AG04450 (cell line): ENCODE measurements at places on chromosomes 7 and 10.

- no peak for DNase-seq
Observed at GRCh38 chr7:115816318-115816974, 214.1 kb downstream of the TFEC start.

- DNase-seq: no peak
Observed at GRCh38 chr7:90181485-90181884, 27.2 kb downstream of the STEAP1 start.

DNA sequence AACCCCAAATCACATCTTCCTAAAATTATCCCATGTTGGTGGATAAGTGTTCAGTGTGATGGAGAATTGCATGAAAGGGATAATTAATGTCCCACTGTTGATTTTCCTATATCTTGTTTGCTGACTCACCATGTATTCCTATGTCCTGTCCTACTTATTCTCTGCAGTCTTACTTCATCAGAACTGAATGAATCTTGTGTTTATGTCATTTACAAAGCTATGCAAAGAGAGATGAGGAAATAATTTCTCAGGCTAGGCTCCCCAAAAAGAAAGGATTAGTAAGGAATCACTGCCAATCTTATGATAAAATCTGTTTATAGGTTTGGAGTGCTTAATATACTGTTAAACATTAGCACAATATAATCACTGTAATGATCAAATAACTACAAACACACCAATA is 360.8 kb downstream of the CRPPA start:
- no peak for DNase-seq

DNA sequence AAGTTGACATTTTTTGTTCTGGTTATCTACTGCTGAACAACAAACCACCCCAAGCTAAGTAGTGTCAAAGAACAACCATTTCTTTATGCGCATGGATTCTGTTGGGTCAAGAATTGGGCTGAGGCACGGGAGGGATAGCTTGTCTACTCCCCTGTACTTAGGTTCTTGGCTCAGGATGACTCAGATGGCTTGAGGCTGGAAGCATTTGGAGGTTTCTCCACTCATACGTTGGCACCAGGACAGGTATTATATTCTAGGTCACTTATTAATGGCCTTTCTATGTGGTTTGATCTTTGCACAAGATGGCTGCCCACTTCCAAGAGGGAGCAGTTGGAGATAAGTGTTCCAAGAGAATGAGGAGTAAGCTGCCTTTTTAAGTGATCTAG is 11.8 kb upstream of the TFAM start:
- DNase-seq: no peak

DNA sequence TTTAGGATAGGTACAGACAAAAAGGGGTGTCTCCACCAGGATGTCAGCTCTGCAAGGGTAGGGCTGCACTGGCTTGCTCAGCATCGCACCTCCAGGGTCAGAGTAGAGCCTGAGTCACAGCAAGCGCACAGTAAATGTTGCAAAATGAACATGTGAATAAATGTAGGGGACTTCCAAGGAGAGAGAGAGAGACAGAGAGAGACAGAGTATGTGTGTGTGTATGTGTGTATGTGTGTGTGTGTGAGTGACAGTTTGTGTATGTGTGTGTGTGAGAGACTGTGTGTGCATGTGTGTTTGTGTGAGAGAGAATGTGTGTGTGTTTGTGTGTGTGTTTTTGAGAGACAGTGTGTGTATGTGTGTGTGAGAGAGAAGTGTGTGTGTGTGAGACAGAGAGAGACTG is 163.3 kb downstream of the RPS24 start:
- DNase-seq: peak; percentile 59

DNA sequence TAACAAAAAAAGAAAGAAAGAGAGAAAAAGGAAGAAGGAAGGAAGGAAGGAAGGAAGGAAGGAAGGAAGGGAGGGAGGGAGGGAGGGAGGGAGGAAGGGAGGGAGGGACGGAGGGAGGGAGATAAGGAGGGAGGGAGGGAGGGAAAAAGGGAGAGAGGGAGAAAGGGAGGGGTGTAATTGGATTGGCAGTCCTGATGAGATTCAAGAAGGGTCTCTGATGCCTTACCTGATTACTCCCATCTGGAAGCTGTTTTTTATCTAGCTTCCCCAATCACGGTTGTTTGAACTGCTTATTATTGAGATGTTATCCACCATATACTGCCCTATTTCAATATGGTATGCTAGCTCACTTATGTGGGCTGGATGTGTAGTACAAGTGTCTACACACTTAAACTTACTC is 27.3 kb downstream of the GNG11 start:
- DNase-seq: no peak

DNA sequence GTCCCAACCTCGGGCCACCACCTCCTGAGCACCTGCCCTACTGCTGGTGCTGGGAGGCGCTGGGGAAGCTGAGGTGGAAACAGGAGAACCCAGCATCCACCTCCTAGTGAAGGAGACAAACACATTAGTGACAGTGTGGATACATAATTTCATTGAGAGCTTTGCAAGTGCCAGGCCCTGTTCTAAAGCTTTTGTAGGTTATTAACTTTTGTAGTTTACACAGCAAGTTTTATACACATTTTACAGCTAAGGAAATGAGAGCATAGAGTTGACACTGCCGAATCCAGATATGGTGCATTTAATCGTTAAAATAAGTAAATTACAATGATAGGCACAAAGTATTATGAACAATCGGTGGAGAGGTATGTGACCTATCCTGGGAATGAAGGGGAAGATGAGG is 466.1 kb upstream of the C7orf33 start:
- no peak for DNase-seq

DNA sequence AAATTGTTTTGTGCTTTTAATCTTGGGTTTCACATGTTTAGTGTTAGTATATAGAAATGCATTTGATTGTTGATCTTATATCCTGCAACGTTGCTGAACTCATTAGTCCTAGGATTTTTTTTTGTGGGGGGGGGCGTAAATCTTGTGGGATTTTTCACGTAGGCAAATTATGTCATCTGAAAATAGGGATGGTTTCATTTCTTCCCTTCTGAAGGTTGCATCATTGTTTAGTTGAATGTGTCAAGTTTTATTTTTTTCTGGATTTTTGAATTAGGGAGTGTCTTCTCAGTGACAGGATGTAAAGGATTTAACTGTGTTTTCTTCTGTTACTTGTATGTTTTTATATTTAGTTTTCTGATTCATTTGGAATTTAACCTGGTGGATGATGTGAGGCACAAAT is 26.7 kb downstream of the MKLN1 start:
- no peak for DNase-seq

DNA sequence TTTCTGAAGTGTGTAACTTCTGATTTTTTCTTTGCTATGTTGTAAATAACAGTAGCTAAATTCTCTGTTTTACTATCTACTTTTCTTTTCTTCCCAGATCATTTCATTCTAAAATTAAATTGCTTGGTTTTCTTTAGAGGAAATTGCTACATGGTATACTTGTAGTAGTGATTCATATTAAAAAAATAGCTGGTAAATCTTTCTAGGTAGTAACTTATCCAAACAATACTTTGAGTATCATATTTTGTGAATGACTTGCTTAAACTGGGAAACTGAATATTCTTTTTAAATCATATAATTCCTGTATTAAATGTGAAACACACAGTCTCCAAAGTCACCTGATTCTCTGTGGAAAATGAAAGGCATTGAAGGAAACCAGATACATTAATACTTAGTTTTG is 85.5 kb downstream of the ZNRF2 start:
- no peak for DNase-seq

DNA sequence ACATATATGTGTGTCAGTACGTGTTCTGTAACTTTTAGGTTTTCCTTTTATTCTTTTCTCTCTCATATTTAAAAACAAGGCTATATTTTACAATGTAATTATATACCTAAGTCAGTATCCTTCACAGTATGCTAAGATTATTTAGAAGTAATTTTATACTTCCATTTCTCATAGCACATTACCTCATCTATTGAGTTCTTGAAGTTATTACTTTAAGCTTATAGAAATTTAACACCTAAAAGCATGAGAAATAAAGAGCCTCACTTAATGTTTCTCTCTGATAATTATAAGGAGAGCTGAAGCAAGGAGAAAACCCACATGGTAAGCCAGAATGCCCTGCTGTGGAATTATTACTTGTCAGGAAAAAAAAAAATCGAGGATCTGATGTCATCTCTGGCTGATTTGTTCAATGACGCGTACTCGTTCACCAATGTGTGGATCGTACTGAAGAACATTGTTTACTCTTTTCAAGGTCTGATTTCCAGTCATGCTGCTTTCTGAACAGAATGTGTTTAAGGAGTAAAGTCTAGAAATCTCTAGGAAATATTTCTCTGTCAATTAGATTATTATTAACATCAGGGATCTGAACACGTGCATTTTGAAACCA is 21.9 kb downstream of the CACNB2 start:
- DNase-seq: no peak

DNA sequence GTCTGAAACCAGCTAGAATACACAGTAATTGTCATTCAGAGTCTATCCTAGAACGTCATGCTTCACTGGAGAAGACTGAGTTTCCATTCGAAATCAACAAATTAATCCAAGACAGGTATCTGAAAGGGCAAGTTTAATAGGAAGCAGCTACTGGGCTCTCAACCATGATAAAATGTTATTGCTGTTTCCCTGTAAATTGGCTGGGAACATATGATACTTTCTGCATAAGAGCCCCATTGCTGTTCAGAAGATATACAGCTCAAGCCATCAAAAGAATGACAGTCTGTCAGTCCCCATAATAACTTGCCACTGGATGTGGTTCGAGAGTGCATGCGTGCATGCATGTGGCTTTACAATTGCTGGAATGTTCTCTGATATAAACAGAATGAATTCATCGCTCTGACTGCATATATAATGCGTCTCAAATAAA is 129.0 kb downstream of the HIBADH start:
- DNase-seq: no peak
